ENCODE measurements at places on chromosomes 3 and 15.

DNA sequence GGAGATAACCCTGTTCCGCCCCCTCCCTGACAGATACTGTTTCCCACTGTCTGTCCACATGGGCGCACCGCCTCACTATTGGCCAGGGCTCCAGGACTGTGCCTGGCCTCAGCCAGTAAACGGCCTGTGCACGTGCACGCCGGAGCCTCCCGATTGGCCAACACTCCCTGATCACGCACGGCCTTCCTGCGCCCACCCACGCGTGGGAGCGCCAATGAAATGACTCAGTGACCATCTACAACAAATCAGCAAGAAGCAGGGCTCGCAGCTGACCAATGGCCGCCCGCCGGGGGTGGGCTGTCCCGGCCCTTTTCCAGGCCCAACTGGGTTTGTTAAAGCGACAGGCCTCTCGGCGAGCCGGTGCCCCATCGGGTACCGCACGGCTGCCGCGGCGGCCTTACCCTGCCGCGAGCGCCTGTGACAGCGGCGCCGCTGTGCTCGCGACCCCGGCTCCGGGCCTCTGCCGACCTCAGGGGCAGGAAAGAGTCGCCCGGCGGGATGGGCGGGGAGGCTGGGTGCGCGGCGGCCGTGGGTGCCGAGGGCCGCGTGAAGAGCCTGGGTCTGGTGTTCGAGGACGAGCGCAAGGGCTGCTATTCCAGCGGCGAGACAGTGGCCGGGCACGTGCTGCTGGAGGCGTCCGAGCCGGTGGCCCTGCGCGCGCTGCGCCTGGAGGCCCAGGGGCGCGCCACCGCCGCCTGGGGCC is at the start of gene ARRDC4:
Gene ARRDC4, plus strand, starts transcription at position 340 of the 703 bp plus-strand sequence. Its CDS starts 159 bp downstream, at position 499.
- DNase-seq, result peak; percentile 83

- DNase-seq, result peak; percentile 98
Observed at GRCh38 chr3:51391075-51391565, at the start of gene RBM15B. Gene RBM15B, plus strand, starts transcription at chr3:51391285. Its CDS starts 115 bp downstream, at chr3:51391400.

DNA sequence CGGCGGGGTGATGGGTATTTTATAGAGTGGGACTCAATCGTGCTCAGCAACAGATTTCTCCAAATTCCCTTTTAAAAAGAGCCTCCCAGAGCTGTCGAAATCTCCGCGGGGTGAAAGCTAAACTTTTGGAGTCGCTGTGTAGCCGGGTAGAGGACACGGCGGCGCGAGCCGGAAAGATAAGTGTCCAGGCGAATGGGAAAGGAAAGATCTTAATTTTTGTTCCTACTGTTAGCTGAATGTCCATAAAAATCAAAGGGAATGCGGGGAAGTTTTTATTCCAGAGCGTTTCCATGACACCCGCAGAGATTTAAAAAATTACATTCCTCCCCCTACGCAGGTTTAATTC is 9.1 kb downstream of the EOMES start:
- no peak for DNase-seq

DNA sequence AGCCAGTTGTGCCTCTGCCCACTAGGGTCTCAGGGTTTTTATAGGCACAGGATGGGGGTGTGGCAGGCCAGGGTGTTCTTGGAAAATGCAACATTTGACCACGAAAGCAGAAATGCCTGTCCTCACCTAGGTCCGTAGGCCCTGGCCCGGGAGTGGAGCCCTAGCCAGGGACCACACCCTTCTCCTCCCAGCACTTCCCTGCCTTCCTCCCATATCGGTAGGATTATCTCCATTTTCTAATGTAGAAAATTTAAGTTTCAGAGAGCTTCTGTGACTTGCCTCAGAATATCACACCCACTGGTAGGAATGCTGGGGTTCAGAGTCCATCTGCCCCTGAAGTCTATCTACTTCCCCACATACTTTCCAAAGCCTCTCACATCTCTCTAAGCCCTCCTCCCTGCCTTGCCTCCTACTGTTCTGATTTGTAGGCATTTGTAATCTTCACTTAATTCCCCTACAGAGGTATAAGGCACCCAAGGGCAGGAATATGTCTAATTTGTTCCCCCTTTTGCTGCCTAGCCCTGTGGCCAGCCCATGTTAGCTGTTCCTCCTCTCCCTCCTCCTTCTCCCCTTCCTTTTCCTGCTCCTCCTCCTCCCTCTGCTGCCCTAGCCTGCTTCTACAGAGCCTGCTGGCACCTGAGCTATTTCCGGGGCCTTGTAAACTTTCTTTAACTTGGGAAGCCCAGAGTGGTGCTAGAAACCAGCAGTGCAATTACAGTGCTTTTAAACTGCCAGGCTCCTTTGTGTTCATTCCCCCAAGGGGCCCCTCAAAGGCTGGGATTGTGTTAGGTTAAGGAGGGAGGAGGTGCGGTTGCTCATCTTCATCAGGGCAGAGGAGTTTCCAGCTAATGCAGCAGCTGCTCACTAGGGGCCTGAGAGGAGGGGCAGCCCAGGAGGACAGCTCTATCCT is 71.1 kb downstream of the MRPL46 start:
- no peak for DNase-seq
